Amygdala (tissue), 56 donors: ENCODE measurements at places on chromosomes 12 and 14.

DNA sequence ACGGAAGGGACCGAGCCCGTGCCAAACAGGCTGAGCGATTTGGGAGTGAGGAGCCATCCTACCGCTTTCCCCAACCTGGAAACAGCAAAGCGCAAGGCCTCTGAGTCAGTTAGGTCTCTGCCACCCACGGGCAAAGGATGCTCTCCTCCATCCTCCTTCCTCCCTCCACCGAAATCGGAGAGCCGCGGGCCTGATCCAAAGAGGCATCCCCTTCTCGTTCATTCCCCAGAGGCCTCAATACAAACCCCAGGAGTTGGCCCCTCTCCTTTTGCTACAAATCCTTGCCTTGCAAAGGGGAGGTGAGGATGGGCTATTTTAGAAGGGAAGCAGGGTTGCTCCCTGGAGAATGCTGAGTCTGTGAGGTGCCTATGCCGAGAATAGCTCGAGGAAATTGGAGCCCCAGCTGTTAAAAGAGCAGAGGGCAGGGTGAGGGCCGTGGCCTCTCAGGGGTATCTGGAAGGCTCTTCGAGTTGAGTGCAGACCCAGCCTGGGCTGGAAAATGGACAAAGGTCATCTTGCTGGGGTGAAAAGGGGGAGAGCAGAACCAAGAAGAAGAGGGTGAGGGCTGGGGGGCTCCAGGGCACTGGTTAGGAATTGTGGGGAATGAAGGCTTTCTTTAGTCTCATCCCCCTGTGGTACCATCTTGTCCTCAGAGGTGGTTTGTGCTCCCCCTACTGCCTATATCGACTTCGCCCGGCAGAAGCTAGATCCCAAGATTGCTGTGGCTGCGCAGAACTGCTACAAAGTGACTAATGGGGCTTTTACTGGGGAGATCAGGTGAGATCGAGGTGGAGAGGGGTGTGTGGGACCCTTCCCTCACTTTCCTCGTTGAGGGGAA lies 1.1 kb downstream of the TPI1 start:
- DNase-seq: no peak

DNA sequence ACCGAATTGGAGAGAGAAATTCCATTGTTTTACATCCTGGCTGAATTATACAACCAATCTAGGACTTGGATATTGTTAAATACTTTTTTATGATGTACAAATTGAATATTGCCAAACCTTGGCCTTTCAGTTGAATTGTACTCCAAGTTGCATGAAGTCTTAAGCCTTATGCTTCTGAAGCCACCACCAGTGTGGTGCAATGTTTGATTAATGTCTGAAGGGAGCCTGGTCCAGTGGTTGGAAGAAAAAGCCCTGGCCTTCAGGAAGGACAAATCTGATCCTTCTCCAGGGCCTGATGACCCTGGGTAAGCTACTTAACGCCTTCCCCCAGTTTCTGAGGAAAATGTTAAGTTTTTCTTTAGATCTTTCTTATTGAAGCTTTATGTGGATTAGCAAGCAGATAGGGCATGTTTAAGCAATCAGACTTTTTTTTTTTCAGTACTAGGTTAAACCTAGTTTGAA lies 72.0 kb downstream of the PAPOLA start:
- DNase-seq: no peak

DNA sequence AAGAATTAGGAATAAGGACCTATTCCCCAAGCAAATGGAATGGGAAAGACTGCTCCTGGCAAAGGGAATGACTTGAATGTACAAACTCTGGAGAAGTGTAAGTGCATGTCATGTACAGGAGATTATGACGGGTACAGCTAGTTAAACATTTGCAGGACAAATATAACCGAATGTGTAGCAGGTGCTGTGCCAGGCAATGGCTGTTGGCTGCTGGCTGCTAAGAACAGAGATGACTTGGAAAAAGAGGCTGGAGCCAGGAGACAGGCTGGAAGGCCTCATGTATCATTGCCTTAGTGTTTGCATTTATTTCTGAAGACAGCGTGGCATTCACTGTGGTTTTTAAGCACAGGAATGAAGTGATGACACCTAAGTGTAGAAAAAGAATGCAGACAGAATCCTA lies 136.8 kb downstream of the TTC8 start:
- DNase-seq: no peak

DNA sequence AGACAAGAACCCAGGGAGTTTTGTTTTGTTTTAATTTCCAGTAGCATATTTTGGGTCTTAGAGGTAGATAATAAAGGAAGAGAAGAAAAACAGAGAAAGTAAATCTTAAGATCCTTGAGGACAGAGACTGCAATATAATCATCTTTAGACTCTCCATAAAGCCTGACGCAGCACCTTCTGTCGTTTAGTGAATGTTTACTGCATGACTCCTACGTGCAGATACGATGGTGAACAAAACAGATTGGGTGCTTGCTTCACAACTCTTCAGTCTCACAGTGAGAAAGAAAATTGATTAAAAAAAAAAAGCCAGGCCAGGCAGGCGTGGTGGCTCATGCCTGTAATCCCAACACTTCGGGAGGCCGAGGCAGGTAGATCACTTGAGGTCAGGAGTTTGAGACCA lies 86.9 kb downstream of the STON2 start:
- DNase-seq: no peak

GRCh38 chr14:105465209-105466031 lies 9.2 kb upstream of the CRIP2 start:
- DNase-seq: no peak

DNA sequence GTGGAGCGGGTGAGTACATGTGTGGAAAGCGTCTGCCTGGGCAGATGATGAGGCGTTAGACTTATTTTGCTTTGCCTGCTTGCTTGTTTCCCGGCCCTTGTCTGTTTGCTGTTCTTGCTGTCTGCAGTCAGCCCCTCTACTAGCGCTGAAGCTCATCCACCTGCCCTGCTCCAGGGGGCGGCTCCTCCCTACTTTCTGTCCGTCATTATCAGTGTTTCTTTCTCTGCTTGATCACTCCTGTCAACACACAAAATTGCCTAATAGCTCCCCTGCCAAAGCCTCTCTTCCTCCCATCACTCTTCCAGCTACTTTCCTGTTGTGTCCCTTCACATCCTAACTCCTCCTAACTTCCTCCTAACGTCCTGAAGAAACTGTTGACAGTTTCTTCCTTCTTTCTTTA lies 34.9 kb upstream of the GALNT8 start:
- no peak for DNase-seq

GRCh38 chr12:112166051-112167015 lies 41.0 kb downstream of the TRAFD1 start:
- DNase-seq: no peak

- no peak for DNase-seq
These were observed 716.0 kb upstream of the STXBP6 start for GRCh38 chr14:25765909-25766308.

- DNase-seq: peak; percentile 49
These were observed 19.9 kb upstream of the NEDD1 start for GRCh38 chr12:96886998-96887677.

GRCh38 chr12:2353281-2353680 lies 300.5 kb downstream of the CACNA1C start:
- DNase-seq: no peak

- DNase-seq: no peak
These were observed 135.2 kb downstream of the RERGL start for GRCh38 chr12:17954788-17955187.

GRCh38 chr14:58641509-58641908 lies 3.7 kb downstream of the DACT1 start:
- no peak for DNase-seq
